ENCODE measurements at places on chromosomes 11 and 22. TPM values are rescaled to one million over a fixed set of nuclear protein-coding genes. Genes with fewer than 3 reads are reported as not detected.

Gene SF3B2
- 256 TPM for total RNA-seq

Gene TEX12
- not detected for total RNA-seq

Gene KCNQ1
- 9.2 TPM for total RNA-seq

Gene ANO5
- 0.16 TPM for total RNA-seq

Gene MS4A8
- total RNA-seq, result not detected

Gene OR4A16
- not detected for total RNA-seq

DNA sequence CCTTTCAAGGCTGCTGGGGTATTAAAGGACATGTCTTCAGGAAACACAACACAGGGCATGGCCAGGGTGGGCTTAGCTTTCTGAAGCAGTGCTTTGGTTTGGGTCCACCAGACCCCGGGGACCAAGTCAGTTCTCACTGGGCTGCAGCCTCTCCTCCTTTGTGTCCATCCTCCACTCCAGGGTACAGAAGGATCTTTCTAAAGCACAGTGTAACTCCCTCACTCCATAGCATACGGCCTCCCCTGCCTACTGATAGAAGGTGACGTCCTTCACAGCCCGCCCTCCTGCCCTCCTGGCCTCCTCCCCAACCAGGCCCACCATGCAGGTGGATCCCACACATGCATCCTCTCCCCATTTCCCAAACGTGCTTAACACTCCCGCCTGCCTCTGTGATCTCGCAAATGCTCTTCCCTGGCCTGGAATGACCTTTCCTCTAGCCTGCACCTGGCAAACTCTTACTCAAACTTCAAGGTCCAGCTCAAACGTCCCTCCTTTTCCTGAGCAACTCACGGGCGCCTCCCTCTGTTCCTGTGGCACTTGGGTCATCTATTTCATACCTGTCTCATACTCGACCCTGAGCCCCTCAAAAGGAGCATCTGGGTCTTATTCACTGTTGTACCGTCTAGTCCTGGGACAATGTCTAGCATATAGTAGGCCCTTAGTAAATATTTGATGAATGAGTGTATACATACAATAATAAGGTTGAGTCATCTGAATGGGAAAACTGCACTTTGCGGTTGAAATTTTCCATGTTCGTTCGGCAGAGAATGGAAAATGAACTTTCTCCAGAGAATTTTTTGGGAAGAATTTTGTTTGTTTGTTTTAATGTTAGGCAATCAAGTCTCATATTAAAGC is 187.7 kb downstream of the EFCAB6 start:
- no peak overlapping the region for H3K4me3 ChIP-seq
- H3K36me3 ChIP-seq, result no peaks in the 10 kb centered on the region
- no peaks in the 10 kb centered on the region for H3K4me1 ChIP-seq

- no peak overlapping the region for H3K27ac ChIP-seq
- no peaks in the 10 kb centered on the region for H3K36me3 ChIP-seq
- DNase-seq, result no peak
- peaks cover 2% of the 10 kb centered on the region for H3K27me3 ChIP-seq
These were observed 105.5 kb downstream of the PARVA start for GRCh38 chr11:12482839-12483238.

DNA sequence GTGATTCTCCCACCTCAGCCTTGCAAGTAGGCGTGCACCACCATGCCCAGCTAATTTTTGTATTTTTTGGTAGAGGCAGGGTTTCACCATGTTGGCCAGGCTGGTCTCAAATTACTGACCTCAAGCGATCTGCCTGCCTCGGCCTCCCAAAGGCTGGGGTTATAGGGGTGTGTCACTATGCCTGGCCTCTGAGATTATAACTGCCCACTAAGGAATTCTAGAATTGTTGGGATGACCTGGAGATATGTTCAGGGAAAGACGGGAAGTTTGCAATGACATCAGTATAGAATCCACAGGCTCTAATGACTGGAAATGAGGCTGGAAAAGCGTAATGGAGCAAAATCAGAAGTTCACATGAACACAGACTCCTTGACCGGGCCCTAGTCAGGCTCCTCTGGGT is 62.2 kb downstream of the CLMP start:
- no peak overlapping the region for H3K4me3 ChIP-seq
- no peaks in the 10 kb centered on the region for H3K4me1 ChIP-seq
- DNase-seq, result no peak
- peaks cover 4% of the 10 kb centered on the region for H3K27me3 ChIP-seq

All from activated CD8-positive, alpha-beta memory T cell treated with anti-CD3 and anti-CD28 coated beads, Interleukin-2, amount 10 ng/mL, durations not matched to agents 7 days and 5 days (primary cell).